ENCODE measurements at places on chromosomes 7 and 10.

DNA sequence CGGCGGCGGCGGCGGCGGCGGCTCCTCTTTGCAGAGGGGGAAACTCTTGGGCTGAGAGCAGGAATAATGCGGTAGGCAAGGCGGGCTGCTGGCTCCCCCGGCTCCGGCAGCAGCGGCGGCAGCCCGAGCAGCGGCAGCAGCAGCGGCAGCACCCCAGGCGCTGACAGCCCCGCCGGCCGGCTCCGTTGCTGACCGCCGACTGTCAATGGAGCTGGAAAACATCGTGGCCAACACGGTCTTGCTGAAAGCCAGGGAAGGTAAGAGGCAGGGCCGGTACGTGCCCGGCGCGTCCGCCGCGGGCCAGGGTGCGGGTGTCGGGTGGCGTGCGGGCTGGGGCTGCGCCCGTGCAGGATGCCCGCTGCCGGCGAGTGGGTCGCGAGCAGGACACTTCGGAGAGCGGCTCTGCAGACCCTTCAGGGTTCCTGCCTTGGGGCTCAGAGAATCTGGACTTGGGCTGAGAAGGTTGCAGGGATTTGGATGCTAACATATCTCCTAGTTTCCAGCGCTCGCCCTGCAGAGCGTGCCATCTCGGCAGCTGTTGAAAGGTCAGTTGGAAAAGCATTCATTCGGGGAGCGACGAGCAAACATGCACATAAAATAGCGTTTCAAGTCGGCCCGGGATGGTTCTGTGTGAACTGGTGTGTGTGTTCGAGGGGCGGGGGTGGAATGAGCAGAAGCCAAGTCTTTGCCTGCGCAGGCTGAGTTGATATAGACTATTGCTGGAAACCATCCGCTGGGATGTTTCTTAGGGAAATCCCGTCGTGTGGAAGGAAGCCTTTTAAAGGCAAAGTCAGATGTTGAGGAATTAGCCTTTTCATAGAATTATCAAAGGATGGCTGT lies 562 bp downstream of the GRK5 start:
- peak; percentile 57 for DNase-seq

- DNase-seq, result no peak
Observed at GRCh38 chr10:71836596-71836974, 14.5 kb downstream of the PSAP start.

GRCh38 chr10:116085323-116085722 lies 187.7 kb downstream of the GFRA1 start:
- no peak for DNase-seq

GRCh38 chr10:30534465-30535144 lies 94.9 kb downstream of the LYZL2 start:
- DNase-seq, result peak; percentile 81

DNA sequence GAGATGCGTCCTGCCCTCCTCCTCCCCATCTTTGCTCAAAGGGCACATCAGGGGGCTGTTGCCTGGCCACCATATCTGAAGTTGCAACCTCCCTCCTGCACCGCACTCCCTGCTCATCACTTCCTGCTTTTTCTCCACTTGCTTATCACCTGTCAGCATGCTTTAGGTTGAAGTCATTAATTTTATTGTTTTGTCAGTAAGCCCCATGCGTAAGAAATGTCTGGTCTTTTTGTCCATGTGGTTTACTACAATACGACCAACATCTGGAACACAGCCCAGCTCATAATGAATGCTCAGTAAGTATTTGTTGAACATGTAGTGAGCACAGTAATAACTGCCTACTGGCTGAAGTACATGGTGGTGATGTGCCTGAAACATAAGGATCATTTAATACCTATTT lies 71.6 kb upstream of the GJD4 start:
- DNase-seq, result no peak

DNA sequence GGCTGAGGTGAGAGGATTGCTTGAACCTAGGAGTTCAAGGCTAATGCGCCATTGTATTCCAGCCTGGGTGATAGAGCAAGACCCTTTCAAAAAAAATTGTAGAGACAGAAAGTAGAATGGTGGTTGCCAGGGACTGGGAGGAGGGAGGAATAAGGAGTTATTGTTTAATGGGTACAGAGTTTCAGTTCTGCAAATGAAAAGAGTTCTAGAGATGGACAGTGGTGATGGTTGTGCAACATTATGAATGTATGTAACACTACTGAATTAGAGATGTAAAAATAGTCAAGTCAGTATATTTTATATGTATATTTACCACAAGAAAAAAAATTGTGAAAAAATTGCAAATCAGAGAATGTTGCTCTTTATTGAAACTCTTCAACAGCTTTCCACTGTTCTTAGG lies 266.5 kb upstream of the NPY start:
- DNase-seq, result no peak

- DNase-seq, result no peak
Observed at GRCh38 chr10:28694530-28694929, 17.2 kb downstream of the BAMBI start.

- no peak for DNase-seq
Observed at GRCh38 chr7:45457591-45457990, 116.6 kb upstream of the ADCY1 start.

DNA sequence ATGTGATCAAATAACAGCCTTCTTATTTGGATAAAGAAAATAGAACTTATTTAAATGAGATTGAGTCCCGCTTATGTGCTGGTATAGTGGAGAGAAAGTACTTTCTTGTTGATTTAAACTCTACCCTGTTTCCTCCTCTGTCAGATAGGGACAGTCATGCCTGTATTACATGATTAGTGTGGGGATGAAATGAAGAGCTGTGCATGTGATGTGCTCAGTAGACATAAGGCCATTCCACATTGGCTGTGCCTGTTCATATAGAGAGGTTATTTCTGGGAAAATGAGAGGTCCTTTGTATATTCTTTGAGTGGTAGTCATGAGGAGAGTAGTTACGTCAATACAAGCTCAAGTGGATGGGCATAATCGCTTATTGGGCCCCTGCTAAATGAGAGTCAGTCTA lies 5.7 kb downstream of the MTURN start:
- DNase-seq, result no peak

DNA sequence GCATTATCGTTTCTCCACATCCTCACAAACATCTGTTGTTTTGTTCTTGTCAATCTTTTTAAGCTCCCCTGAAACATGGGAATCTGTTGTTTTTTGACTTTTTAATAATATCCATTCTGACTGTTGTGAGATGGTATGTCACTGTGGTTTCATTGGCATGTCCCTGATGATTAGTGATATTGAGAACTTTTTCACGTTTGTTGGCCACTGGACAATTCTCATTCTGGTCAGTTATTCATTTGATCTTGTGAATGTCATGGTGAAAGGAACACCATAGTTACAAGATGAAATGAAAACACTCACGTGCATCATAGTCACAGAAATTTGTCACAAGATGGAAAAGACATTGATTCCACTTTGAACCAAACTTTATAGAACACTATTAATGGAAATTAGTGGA lies 20.5 kb upstream of the SGCE start:
- DNase-seq, result no peak

GRCh38 chr7:43625453-43625852 lies 42.5 kb downstream of the STK17A start:
- no peak for DNase-seq

DNA sequence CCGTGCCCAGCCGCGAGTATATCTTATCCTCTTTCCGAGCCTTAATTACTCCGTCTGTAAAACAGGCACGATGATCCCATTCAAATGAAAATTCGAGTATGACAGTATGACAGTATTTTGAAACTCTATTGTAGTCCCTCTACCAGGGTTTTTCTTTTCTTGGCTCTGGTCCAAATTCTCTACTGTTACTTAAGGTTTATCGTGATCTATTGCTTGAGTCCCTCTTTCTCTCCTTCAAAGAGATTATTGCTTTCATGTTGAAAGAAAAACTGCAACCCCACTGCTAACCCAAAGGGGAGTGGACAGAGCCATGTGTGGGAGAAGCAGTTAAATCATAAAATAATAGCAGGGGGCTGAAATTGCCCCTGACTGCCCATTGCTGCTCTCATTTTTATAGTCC lies 1156.6 kb upstream of the AUTS2 start:
- DNase-seq, result no peak

GRCh38 chr10:98513704-98514103 lies 67.0 kb upstream of the HPS1 start:
- no peak for DNase-seq

GRCh38 chr7:23004247-23004520 lies 9.7 kb downstream of the HYCC1 start:
- DNase-seq, result no peak

GRCh38 chr7:91107460-91107859 lies 156.8 kb upstream of the FZD1 start:
- DNase-seq, result no peak

- DNase-seq, result no peak
Observed at GRCh38 chr10:6019010-6019782, 41.9 kb upstream of the IL15RA start.

DNA sequence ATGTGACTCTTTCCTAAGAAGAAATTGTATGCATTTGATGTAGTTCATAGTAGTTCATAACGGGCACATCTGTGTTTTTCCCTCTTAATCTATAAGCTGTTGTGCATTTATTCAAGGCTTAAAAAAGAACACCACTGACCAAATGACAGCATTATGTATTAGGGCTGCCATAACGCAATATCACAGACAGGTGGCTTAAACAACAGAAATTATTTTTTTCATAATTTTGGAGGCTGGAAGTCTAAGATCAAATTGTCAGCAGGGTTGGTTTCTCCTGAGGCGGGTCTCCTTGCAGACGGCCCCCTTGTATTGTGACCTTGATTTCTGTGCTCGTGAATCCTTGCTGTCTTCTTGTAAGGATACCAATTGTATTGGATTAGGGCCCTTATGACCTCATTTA lies 627 bp upstream of the SSMEM1 start:
- no peak for DNase-seq

GRCh38 chr10:107579970-107580369 lies 415.5 kb upstream of the SORCS1 start:
- no peak for DNase-seq

DNA sequence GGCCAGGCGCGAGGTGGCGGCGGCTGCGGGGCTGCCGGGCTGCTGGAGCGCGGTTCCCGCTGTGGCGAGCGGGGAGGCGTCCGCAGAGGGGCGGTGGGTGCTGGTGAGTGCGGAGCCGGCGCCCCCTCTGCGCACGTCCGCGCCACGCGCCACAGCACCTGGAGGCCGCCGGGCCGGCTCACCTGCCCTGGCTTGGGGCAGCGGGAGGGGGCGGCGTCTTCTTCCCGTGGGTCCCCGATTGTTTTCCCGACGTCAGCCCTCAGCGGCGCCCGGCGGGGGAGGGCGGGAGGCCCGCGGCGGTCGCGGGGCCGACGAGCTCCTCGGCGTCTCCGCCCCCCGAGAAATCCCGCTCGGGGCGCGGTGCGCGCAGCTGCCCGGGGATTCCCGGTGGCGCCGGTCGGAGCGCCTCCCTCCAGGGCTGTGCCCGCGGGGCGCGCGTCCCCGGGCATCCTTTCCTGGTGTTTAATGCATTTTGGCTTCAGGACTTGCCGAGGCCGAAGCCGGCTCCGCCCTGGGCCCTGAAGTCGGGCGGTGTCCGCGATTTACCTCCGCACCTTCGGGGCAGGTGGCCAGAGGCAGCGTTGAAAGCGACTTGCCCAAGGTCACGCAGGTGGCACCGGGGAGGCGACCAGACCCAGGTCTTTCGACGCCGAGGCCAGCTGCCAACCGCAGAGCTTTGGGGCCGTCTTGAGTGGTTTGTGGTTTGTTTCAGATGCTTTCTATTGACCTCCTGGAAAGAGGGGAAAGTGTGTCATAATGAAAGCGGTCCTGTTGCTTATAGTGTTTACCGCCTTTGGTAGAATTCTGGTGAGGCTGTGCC lies 561 bp downstream of the PLEKHA1 start:
- DNase-seq, result peak; percentile 82

- no peak for DNase-seq
Observed at GRCh38 chr10:79561257-79561656, 1.1 kb upstream of the SFTPA2 start.

GRCh38 chr7:79927116-79927515 lies 207.5 kb upstream of the GNAI1 start:
- DNase-seq, result no peak

- no peak for DNase-seq
Observed at GRCh38 chr7:82080254-82080927, 310.5 kb upstream of the HGF start.

DNA sequence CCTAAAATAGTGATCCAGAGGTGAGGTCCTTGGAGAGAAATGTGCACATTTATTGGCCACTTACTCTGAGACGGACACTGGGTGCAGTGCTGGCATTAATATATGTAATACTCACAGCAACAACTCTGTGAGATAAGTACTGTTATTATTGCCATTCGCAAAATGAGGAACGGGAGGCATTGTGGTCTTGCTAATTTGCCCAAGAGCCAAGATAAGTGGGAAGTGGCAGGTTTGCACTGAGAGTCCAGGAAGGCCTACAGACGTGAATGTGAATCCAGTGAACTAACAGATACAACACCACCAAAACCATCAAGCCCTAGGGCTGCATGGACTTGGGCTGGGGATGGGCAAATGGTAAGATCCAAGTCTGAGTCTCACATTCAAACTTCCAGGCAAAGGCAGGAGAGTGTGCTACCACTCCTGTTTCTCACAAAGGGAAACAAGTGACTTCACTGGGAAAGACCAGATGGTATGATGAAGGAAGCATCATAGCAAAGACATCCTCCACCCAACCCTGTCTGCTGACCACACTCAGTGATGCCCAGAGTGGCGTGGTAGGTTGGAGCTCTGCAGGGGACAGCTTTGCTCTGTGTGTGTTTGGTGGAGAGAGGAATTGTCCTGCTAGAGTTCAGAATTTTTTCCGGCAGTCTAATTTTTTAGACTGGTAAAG lies 19.2 kb downstream of the TMEM273 start:
- no peak for DNase-seq

GRCh38 chr7:1847260-1848001 lies 177.4 kb downstream of the ELFN1 start:
- DNase-seq, result no peak

DNA sequence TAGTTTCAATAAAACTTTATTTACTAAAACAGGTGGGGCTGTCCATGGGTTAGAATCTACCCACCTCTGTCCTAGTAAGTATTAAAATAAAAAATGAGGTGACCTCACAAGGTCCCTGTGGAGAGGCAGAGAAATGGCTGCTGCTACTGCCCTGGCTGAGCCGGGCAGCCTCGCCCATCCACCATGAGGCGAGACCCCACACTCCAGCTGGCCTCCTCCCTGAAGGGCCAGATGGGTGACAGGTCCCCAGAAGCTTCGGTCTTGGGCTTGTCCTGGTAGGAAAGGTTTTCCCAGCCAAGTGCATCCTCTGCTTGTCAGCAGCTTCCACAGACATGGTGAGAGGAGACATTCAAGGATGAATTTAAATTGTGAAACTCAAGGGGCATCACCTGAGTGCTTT lies 565.8 kb downstream of the PTPRN2 start:
- no peak for DNase-seq

DNA sequence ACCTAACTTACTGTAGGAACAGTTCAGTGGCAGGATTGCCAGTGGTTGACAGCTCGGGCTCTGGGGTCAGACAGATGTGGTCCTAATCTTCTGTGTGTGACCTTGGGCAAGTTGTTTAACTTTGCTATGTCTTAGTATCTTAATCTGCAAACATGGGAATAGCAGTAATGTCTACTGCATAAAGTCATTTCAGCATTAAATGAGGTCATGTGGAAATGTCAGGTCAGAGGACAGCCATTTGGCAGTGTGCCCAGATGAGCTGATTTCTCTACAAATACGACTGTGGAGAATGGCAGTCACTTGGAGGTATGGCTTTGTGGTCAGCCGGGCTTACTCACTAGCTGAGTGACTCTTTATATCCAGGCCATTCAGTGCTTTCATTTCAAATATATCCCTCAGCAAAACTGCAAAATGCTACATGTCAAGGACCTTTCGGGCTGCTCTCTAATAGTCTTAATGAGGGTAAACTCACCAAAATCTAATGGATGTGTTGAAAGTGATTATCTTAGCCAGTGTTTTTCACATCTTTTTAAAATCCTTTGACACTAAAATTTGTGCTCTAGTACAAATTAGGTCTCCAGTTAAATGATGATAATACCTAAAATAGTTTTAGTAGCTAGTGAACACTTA lies 171.4 kb downstream of the ST7 start:
- peak; percentile 84 for DNase-seq

All from stimulated activated CD8-positive, alpha-beta memory T cell treated with anti-CD3 and anti-CD28 coated beads, Interleukin-4, amount 100 ng/mL, for 48 hours (primary cell).